ENCODE measurements at places on chromosomes 7 and 10.

- DNase-seq, result no peak
Observed at GRCh38 chr7:135769005-135769802, 20.6 kb upstream of the FAM180A start.

DNA sequence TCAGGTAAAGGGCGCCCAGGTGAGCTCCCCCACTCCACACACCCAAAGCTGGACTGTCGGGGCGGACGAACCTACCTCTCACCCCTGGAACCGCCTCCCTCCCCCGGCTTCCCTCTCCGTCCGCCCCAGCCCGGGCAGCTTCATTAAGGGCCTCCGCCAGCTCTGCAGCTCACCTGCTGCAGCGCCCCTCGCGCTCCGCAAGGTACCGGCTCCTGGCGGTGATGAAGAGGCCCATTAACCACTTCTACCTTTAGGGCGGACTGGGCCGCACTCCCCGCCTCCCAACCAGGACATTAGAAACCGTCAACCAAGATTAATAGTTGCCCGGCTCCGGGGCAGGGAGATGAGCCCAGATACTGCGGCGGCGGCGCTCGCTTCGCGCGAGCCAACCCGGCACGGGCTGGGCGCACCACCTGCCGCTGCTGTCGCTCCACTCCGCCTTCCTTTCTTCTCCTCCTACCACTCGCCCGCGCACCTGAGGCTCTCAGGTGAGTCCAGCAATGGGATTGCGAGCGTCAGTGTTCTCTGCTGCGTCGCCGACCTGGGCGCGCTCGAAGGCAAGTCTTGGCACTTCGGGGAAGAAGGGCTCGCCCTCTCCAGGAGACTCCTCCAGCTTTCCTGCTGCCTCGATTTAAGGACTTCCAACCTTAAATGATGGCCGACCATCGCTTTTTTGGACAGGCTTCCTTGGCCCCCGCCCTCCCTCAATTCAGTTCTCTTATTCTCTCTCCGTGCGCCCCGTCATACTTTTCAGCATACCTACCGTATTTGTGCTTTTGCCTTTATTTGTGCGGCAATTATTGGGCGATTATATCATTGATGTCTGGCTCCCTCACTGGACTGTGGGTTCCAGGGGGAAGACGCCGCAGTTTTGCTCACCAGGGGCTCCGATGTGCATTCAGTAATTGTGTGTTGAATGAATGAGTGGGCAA lies 13.6 kb upstream of the KAZALD1 start:
- DNase-seq, result no peak

DNA sequence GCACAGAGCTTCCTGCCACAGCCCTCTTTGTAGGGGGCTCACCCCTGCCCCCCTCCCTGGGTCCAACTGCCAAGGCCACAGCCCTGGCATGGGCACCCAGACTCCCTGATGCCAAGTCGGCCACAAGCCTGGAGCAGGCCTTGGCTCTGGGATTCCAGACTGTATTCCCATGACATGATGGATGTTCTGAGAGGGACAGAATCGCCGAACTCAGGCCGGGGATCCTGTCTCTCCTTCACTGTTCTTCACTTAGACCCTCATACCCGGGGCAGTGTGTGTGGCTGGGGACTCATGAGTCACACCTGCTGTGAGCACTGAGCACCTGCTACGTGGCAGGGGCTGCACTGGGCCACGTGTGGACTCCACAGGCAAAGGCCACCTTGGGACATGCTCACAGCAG lies 7.9 kb downstream of the CALML5 start:
- no peak for DNase-seq

DNA sequence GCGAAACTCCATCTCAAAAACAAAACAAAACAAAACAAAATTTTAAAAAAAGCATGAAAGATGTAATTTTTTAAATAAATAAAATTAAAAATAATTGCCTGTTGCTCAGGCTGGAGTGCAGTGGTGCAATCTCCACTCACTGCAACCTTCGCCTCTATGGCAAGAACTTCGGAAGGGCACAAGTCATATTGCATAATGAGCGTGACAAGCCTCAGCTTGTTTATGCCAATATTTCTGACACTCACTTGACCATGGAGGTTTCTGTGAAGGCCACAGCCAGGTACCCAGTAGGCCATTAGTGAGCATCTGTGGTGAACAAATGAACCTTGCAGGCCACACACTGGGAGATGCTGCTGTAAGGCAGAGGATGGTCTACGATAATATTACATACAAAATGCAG lies 106.1 kb upstream of the KMT2C start:
- no peak for DNase-seq

DNA sequence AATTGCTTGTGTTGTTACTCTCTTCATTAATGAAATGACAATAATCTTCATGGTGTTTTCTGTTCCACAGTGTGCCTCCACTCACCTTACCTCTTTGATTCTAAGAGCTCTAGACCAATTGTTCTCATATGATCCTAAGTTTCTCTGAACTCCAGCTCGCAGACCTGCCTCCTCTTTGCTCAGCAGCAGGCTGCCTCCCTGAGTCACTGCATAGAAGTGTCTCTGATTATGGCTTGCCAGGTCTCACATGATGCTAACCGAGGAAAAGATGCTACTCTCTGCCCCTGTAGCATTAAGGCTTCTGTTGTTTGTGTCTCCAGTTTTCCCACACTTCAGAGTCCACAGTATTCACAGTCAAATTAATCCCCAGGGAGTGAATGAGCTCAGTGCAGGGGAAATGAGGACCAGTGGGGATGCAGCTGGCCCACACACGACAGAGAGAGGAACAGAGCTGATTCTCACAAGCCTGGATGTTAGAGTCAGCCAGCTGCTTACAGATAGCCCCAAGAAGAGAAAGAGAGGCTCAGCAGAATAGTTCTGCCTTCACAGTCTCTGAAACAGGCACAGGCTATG lies 145.9 kb upstream of the EGR2 start:
- no peak for DNase-seq

- DNase-seq, result no peak
Observed at GRCh38 chr7:84236398-84236797, 41.8 kb upstream of the SEMA3A start.

GRCh38 chr10:22765660-22766547 lies 51.5 kb upstream of the PIP4K2A start:
- DNase-seq, result no peak

- DNase-seq, result no peak
Observed at GRCh38 chr10:48976196-48976595, 36.6 kb upstream of the LRRC18 start.

DNA sequence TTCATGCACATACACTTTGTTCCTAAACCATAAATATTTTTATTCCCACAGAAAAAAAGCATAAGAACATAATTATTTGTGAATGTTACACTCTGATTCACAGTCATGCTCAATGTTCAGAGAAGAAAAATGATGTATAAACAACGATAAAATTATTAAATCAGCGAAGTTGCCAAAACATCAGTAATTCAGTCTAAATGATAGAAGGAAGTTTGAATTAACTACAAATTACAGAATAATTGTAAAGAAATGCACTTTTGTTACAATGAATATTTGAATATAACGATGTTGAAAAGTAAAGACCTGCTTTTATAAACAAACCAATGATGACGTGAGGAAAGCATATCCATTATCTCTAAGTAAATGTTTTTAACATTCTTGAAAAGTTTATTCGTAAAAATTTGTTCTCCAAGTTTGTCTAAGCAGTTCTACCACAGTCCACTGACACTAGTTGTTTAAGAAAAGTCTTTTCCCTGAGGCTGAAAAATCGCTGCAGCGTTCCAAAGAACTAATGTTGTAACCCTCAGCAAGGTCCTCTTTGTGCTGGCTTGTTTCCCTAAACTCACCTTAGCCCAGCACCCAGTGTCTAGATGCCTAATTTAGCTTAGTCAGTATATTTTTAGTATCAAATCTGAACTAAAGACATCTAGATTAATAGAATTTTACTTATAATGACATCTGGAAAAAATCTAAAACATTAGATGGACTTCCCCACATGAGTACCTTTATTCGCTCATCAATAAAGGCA lies 30.4 kb downstream of the TSPAN12 start:
- no peak for DNase-seq

DNA sequence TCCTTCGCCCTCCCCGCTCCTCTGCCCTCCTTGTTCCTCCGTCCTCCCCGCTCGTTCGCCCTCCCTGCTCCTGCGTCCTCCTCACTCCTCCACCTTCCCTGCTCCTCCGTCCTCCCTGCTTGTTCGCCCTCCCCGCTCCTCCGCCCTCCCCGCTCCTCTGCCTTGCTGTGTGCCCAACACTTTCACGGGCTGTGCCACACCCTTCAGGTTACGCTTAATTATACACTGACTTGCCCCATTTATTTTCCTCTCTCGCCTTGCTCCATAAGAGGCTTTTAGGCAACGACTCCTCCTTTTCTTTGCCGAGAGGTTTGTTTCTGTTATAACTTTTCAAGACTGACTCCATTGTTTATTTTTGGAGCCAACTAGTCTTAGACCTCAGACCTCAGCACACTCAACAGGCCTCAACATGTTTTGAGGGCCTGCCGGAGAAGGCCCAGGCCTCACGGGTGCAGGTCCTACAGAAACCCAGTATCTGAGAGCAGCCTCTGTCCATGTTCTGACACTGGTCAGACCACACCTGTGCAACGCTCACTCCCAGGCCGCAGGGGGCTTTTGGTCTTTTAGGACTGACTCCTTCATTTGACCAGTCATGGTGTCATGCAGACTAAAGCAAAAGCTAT lies 18.2 kb upstream of the PRKAG2 start:
- DNase-seq, result no peak

DNA sequence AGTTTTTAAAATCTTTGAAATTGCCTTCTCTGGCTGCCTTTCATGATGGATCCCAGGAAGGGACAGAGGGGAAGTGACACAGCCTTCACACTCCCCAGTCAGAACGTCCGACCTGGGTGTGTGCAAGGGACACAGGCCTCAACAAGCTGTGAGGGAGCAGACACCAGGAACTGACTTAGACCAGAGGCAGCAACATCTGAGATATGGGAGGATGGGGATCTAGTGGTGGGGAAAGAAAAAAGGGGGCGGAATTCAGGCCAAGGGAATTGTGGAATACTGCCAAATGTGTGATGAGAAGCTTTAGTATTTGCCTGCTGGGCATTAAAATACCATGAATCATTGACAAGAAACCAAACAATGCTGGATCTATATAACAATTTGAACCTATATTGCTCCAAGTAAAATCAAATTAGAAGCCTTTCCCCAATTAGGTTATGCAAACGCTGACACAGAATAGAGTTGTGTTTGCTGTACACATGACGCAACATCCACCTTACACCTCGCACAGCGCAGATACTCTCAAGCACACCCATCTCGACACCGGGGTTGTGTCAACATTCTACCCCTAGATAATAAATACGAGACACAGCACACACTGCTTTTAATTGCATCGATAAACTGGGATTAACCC lies 17.2 kb upstream of the MNX1 start:
- no peak for DNase-seq

GRCh38 chr10:128097783-128098182 lies 28.4 kb downstream of the MKI67 start:
- no peak for DNase-seq

DNA sequence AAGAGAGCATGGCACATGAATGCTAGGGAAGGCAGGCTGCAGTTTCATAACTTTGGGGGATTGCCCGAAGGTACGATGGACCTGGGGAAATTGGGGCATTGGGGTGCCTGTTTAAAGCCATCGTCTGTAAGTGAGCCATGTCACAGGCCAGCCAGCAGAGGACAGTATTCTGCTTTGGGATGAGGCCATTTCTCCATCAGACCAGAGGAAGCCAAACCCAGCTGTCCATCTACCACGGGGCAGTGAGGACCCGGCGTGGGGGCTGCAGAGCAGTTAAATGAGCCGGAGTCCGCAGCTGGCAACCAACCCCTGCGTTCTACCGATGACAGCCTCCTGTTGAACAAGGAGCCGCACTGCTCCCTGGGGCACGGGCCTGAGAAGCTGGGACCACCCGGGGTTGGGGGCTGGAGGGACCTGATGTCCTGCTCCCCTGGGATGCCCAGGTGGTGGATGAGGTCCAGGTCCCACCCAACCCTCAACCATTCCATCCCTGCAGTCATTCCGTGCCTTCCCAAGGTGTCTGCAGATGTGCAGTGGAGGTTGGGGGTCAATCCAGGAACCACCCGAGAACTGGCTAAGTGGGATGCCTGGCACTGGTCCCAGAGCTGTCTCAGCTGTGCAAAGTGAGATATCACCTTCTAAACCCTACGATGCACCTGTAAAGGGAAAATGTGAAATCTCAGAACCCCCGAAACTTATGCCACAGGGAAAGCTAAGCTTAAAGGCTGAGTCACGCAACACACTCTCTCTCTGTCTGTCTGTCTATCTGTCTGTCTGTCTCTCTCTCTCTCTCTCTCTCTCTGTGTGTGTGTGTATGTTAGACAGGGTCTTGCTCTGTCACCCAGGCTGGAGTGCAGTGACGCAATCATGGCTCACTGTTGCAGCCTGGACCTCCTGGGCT lies 12.1 kb upstream of the RHBDD2 start:
- DNase-seq, result no peak

- DNase-seq, result no peak
Observed at GRCh38 chr7:103348452-103348851, 1.0 kb downstream of the PSMC2 start.

DNA sequence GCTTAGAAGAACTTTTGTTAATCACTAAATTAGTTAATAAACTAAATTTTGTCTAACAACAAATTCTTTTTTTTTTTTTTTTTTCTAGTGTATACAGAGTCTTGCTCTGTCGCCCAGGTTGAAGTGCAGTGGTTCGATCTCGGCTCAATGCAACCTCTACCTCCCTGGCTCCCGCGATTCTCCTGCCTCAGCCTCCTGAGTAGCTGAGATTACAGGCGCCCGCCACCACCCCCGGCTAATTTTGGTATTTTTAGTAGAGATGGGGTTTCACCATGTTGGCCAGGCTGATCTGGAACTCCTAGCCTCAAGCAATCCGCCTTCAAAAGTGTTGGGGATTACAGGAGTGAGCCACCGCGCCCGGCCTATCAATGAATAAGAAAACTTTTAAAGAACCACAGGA lies 1.1 kb upstream of the IQUB start:
- no peak for DNase-seq

DNA sequence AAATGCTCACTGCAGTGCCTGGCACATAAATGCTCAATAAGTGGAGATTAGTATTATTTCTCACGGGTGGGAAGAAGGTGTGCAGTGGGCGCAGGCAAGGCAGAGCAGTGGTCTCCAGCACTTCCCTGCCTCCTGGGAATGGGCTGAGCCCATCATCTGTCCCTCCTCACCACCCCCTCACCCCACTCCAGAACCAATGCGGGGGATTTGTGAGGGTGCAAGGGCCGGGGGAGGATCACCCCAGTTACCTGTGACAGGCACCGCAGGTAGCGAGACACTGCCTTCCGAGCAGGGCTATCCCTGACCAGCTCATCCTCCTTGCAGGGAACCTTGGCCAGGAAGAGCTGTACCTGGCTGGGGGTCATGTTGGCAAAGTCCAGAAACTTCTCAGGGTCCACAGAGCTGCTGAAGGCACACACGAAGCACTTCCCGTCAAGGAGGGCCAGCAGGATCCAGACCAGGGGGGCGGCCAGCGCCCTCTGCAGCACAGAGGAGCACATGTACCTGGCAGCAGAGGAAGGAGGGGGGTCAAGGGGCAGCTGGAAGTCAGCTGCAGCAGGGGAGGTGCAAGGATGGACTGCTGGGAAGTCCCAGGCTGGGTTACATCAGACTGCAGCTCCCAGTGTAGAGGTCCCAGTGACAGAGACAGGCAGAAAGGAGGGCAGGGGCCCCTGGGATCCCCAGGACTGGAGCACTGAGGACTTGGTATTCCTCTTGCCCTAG lies 2.8 kb downstream of the CALHM3 start:
- no peak for DNase-seq

GRCh38 chr7:157477550-157478212 lies 140.9 kb downstream of the DNAJB6 start:
- DNase-seq, result no peak
